Suprapubic skin (tissue), 4 donors: ENCODE measurements at places on chromosomes 12 and 14.

DNA sequence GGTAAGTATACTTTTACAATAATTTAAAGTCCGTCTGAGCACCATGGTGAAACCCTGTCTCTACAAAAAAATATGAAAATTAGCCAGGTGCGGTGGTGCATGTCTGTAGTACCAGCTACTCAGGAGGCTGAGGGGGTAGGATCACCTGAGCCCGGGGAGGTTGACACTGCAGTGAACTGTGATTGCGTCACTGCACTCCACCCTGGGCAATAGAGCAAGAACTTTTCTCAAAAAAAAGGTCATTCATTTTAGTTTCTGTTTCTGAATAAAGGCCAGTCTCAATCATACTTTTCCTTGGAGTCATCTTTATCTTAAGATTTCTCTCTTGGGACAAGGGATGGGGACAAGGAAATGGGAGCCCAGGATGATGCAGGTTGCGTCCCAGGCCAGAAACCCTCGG is 12.9 kb downstream of the ANKRD13A start:
- H3K4me3 ChIP-seq: no peak overlapping the region
- peaks cover 50% of the 10 kb centered on the region for H3K36me3 ChIP-seq
- no peak overlapping the region for H3K27ac ChIP-seq
- no peaks in the 10 kb centered on the region for H3K4me1 ChIP-seq
- H3K27me3 ChIP-seq: no peaks in the 10 kb centered on the region

DNA sequence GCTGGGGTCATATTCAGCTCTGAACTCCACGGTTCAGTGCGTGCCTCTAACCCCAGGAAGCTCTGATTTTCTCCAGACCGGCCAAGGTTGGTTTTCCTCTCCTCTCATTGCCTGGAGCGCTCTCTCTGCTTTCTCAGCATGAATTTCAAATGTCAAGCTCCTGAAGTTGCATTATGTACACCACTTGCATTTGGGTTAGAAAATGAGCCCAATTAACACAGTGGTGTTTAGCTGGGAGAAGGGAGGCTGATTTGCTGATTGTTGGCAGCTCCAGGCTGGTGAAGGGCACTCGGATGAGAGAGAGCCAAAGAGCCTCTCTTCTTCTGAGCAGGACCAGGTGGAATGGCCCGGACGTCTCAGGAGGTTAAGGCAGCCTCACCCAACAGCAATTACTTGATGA is 570.9 kb downstream of the VRK1 start:
- no peaks in the 10 kb centered on the region for H3K4me1 ChIP-seq
- H3K27me3 ChIP-seq: no peaks in the 10 kb centered on the region
- no peak overlapping the region for H3K27ac ChIP-seq
- no peaks in the 10 kb centered on the region for H3K36me3 ChIP-seq
- H3K4me3 ChIP-seq: no peak overlapping the region

DNA sequence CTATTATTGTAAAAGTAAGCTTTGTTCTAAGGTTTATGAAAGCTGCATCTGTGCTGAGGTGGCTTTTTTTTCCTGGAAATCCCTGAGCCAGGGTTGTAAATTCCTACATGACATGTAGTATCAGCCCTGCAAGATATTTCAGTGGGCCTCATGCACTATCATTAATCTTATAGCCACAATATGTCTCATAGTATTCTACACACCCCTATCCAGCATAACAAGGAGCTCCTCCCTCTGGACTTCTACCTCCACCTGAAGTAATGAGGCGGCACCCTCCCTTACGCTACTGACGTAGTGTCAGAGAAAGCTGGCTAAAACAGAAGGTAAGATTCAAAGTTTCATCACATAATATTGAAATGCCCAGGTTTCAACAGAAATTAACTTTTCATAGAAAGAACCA is 35.5 kb downstream of the SLC5A8 start:
- H3K4me1 ChIP-seq: no peaks in the 10 kb centered on the region
- H3K27ac ChIP-seq: no peak overlapping the region
- no peaks in the 10 kb centered on the region for H3K36me3 ChIP-seq
- no peaks in the 10 kb centered on the region for H3K27me3 ChIP-seq
- H3K4me3 ChIP-seq: no peak overlapping the region

DNA sequence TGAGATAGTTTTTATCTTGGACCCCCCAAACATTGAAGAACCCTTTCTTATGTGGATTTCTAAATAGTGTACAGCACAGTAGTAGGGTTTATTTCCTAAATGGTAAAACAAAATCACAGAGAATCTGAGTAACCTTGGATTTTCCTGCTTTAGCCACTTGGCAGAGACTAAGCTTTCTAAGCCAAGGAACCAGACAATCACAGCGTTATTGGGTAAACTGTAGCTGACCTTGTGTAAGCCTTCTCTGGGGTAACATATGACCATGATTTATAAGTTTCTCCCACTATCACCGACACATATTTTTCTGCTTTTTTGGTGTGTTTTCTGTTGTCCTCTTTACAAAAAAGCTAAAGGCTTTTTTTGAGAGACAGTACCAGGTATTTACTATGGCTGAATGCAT is 136.3 kb upstream of the PZP start:
- no peaks in the 10 kb centered on the region for H3K36me3 ChIP-seq
- no peak overlapping the region for H3K4me3 ChIP-seq
- H3K27me3 ChIP-seq: no peaks in the 10 kb centered on the region
- H3K27ac ChIP-seq: no peak overlapping the region
- H3K4me1 ChIP-seq: peaks cover 3% of the 10 kb centered on the region

- H3K27ac ChIP-seq: no peak overlapping the region
- peaks cover 5% of the 10 kb centered on the region for H3K36me3 ChIP-seq
- H3K4me1 ChIP-seq: peaks cover 4% of the 10 kb centered on the region
- H3K4me3 ChIP-seq: no peak overlapping the region
These were observed 12.5 kb downstream of the P2RX7 start for GRCh38 chr12:121145221-121145620.

- H3K4me3 ChIP-seq: no peak overlapping the region
- no peaks in the 10 kb centered on the region for H3K36me3 ChIP-seq
- DNase-seq: no peak
- H3K4me1 ChIP-seq: no peaks in the 10 kb centered on the region
- H3K27me3 ChIP-seq: peaks cover 2% of the 10 kb centered on the region
These were observed 38.1 kb downstream of the SMOC1 start for GRCh38 chr14:69917287-69917686.

DNA sequence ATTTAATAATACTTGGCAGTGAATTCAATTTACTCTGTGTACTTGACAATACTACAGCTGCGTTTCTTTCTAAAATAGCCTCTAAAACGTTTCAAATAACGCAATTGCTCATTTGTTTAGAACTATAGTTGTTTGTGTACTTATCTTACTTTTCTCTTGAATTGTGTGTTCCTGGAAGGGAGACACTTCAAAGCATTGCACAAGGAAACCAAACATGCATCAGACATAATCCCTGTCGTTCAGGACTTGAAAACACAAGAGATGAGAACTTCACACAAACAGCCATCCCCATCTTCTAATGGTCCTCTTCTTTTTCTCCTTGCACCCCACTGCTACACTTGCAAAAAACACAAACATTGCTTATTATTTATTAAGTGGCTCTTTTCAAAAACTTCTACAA is 38.5 kb downstream of the PTGER2 start:
- no peaks in the 10 kb centered on the region for H3K36me3 ChIP-seq
- no peak overlapping the region for H3K27ac ChIP-seq
- no peaks in the 10 kb centered on the region for H3K27me3 ChIP-seq
- DNase-seq: no peak
- no peak overlapping the region for H3K4me3 ChIP-seq
- H3K4me1 ChIP-seq: peaks cover 31% of the 10 kb centered on the region

- H3K36me3 ChIP-seq: no peaks in the 10 kb centered on the region
- no peak for DNase-seq
- H3K27ac ChIP-seq: no peak overlapping the region
- peaks cover 24% of the 10 kb centered on the region for H3K4me1 ChIP-seq
- no peaks in the 10 kb centered on the region for H3K27me3 ChIP-seq
These were observed 2.9 kb upstream of the KLHL42 start for GRCh38 chr12:27777141-27777540.

DNA sequence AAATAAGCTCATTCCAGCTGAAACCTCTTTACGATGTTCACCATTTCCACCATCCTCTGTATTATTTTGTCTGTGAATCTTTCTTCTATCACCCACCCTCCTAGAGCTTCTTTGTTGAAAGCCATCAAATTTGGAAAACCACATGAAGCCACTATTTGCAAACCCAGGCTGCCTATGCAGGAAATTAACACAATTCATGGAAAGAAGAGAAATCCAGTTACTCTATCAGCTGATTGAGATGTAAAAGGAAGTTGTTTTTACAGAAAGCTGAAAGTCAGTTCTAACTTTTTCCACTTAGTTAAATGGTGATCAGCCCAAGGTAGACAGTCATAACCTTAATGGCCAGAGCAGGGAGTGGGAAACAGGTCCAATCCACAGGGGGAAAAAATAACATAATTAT is 6.6 kb downstream of the RHOJ start:
- DNase-seq: no peak
- no peak overlapping the region for H3K27ac ChIP-seq
- H3K4me1 ChIP-seq: peaks cover 3% of the 10 kb centered on the region
- no peaks in the 10 kb centered on the region for H3K27me3 ChIP-seq

DNA sequence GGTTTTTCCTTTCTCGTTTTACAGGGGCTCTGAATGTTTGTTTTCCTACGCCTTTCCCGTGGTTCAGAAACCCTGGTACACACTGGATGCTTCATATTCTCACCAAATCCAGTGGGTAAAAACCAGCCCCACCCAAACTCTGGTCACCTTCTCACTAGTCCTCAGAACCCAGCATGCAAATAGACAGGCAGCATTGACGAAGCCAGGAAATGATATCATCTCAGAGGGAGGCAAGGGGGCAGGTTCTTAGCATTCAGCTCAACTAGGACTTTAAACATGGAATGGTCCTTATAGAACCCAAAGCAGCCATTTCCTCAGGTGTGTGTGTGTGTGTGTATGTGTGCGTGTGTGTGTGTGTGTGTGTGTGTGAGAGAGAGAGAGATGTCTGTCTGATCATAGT is 142.0 kb downstream of the KCNK10 start:
- no peak for DNase-seq
- H3K27ac ChIP-seq: no peak overlapping the region
- no peaks in the 10 kb centered on the region for H3K4me1 ChIP-seq
- no peak overlapping the region for H3K4me3 ChIP-seq
- H3K36me3 ChIP-seq: no peaks in the 10 kb centered on the region
- H3K27me3 ChIP-seq: no peaks in the 10 kb centered on the region

DNA sequence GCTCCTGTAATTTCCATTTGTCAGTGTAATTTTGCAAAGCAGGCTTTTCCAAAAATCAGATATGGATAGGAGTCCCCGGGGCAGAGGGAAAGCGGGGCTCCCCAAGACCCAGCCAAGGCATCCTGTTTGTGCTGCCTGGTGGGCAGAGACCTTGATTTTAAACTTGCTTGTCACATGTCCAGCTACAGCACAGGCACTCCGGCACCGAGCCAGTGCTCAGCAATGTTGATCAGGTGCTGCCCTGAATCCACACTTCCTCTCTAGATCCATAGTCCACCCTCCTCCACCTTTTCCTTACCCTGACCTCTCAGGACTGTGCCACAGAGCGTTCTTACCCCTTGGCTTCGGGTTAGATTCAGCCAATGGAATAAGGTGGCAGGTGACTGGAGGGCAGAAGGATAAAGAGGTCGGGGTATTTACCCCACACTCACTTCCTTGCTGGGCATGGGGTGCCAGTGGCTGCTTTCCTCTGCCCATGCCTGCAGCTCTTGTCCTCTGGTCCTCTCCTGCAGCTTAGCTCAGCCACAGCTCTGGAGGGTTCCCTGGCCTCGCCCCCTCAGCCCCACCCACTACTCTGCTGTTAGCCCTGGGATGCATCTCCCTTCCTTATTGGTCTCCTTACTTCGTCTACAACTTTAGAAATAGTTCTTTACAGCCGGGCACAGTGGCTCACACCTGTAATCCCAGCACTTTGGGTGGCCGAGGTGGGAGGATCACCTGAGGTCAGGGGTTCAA is 80.1 kb downstream of the IRF2BPL start:
- peak overlapping the region; percentile 68 for H3K27ac ChIP-seq
- H3K27me3 ChIP-seq: no peaks in the 10 kb centered on the region
- peaks cover 47% of the 10 kb centered on the region for H3K4me1 ChIP-seq
- H3K36me3 ChIP-seq: no peaks in the 10 kb centered on the region
- no peak for DNase-seq

GRCh38 chr12:58888131-58888783 is 32.0 kb downstream of the LRIG3 start:
- peak overlapping the region; percentile 78 for H3K27ac ChIP-seq
- DNase-seq: no peak
- no peaks in the 10 kb centered on the region for H3K27me3 ChIP-seq
- H3K36me3 ChIP-seq: peaks cover 56% of the 10 kb centered on the region
- H3K4me3 ChIP-seq: no peak overlapping the region
- H3K4me1 ChIP-seq: peaks cover 66% of the 10 kb centered on the region

GRCh38 chr12:94795520-94795919 is 145.2 kb upstream of the TMCC3 start:
- H3K36me3 ChIP-seq: no peaks in the 10 kb centered on the region
- no peak overlapping the region for H3K27ac ChIP-seq
- DNase-seq: no peak
- no peak overlapping the region for H3K4me3 ChIP-seq
- H3K27me3 ChIP-seq: peaks cover 3% of the 10 kb centered on the region
- no peaks in the 10 kb centered on the region for H3K4me1 ChIP-seq

GRCh38 chr12:26746121-26746714 is 86.8 kb downstream of the ITPR2 start:
- DNase-seq: no peak
- H3K36me3 ChIP-seq: no peaks in the 10 kb centered on the region
- H3K27ac ChIP-seq: no peak overlapping the region
- H3K27me3 ChIP-seq: no peaks in the 10 kb centered on the region

DNA sequence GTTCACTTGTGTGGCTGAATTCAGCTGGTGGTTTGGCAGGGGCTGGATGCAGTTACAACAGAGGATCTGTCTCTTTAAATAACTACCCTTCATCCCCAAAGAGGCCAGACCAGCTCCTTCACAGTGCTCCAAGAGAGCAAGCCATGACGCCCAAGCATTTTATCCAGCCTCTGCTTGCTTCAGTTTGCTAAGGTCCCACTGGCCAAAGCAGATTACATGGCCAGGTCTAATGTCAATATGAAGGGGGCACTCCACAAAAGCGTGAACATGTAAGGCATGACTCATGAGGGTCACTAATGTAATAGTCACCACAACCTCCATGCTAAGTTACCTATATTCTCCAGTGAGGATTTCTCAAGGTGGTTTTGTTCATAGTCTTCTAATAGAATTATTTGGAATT is 62.9 kb downstream of the MARK3 start:
- no peak for DNase-seq
- peaks cover 3% of the 10 kb centered on the region for H3K4me1 ChIP-seq
- peaks cover 3% of the 10 kb centered on the region for H3K36me3 ChIP-seq

DNA sequence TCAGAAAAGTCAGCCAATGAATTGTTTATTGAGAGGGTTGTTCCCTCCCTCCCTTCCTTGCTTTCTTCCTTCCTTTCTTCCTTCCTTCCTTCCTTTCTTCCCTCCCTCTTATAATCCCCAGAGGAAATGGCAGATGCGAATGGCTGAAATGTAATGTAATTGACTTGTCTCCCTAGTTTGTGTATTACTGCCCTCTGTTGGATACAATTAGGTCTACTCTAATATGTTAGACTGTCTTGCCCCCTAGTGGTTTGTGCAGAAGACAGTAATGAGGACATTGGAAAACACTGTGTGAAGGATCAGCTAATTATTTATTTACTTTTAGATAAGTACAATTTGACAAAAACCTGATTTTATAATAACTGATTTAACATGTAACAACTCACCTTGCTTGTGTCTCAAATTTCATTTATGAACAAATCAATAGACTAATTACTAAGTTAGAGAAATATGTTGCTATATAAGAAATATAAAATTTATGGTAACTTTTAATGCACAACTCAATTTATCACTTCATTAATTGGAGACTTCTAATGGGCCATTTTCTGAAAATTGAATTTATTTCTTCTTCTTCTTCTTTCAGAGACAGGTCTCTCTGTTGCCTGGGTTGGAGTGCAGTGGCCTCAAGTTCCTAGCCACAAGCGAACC is 229.8 kb upstream of the LRIG3 start:
- H3K4me1 ChIP-seq: no peaks in the 10 kb centered on the region
- H3K36me3 ChIP-seq: no peaks in the 10 kb centered on the region
- no peak for DNase-seq
